ENCODE measurements at places on chromosomes 7 and 10. TPM values are rescaled to one million over a fixed set of nuclear protein-coding genes. Genes with fewer than 3 reads are reported as not detected.

GRCh38 chr10:124469956-124470484, 8.4 kb downstream of the LHPP start:
- DNase-seq: no peak

DNA sequence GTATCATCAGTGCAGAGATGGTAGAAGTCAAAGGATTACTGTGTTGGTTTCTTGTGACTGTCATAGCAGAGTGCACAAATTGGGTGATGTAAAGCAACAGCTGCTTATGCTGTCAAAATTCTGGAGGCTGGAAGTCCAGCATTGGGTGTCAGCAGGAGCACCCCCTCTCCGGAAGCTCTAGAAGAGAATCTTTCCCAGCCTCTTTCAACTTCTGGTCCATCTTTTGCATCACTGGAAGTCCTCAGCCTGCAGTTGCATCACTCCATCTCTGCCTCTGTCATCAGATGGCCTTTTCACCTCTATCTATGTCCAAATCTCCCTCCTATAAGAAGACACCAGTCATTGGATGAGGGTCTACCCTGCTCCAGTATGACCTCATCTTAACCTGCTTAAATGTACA, 35.8 kb upstream of the GALNTL5 start:
- DNase-seq: no peak

NOS3 gene
- total RNA-seq: 10.0 TPM

GRCh38 chr7:4659551-4660286, 22.4 kb upstream of the FOXK1 start:
- no peak for DNase-seq

GRCh38 chr7:94580601-94581000, 71.0 kb downstream of the CASD1 start:
- no peak for DNase-seq

DNA sequence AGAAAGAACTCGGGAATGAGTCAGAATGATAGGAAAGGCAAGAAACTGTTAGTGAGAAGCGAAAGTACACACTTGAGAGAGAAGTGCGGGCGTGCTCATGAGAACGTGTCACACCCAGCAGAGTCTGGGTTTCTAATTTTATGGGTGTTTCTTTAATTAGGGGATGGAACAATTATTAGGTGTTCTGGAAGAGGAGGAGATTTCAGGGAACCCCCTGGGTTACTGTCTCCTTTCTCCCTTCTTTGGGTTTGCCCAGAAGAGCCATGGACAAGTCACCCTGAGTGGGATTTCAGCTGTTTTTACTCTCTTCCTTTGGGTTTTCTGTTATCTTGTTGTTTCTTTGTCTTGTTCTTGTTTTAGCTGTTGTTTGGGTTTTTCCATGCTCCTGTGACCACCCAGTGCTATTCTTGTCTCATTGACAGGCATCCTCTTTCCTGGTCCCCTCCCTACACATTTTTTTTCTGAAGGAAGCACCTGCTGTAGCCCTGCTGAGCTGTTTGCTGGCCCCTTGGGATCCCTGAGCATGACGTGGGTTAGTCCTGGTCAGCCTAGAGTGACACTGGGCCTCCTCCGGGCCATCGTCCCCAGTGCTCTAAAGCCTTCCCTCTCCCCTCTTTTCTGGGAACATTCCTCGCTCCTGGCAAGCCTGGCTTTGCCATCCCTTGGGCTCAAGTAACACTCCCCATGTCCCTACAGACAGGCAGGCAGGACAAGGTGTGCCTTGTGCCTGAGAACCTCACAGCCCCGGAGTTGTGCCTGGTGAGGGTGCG, 3.5 kb downstream of the SH2D4B start:
- DNase-seq: peak; percentile 52

DNA sequence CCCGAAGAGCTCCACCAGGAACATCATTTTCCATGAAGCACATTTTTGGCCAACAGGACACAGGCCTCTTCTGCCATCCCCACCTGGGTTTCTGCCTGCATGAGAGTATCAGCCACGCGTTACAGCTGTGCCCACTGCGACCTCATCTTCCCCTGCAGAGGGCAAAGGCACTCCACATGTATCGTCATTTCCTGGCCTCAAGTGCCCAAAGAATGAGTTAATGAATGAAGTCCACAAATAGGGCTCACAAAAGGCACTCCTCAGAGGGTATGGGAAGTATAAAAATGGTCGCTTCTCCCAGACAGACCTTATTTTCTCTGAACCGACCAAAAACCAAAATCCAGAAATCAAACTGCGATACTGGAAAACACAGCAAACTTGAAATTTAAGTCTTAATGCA, 18.5 kb downstream of the ELMO1 start:
- no peak for DNase-seq

DNA sequence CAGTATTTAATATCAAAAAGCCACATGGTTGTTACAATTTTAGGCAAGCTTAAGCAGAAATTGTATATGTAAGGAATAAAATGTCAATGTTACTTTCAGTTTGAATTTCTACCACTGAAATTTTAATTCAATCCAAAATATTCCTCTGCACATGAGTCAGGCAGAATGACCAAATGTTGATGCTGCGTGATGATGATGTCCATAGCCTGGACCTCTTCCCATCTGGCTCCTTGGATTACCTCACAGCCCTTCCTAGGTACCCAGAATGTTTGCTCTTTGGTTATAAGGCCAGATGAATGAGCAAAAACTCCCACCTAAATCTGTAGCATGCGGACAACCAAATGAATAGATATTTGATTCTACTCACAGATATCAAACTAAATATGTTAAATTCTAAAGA, 258.3 kb upstream of the IMMP2L start:
- DNase-seq: no peak

GRCh38 chr10:70253878-70254765, 20.9 kb upstream of the PPA1 start:
- DNase-seq: no peak

- peak; percentile 71 for DNase-seq
These were observed 48.4 kb downstream of the NKX6-2 start for GRCh38 chr10:132737390-132738048.

DNA sequence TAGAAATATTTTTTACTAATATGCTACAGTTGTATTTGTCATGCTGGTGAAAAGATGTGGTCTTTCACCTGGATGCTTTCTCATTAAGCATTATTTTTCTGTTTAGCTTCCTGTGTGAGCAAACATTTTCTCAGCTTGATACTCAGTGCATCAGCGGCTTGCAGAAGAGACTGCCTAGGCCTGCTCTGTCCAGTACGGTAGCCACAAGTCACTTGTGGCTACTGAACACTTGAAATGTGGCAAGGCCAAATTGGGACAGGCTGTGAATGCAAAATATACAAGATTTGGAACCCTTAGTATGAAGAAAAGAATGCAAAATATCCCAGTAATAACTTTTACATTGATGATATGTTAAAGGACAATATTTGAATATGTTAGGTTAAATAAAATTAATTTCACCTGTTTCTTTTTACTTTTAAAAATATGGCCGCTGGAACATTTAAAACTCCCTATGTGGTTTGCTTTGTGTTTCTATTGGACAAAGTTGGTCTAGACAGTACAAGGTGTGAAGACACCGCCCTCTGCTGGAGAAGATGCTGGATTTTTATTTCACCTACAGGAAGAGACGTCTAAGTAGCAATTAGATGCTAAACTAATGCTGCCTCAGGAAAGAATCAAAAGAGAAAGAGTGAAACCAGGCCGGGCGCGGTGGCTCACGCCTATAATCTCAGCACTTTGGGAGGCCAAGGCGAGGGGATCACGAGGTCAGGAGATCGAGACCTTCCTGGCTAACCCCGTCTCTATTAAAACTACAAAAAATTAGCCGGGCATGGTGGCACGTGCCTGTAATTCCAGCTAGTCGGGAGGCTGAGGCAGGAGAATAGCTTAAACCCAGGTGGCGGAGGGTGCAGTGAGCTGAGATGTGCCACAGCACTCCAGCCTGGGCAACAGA, 5.3 kb downstream of the SRGN start:
- DNase-seq: peak; percentile 56

- DNase-seq: no peak
These were observed 550.0 kb downstream of the REEP3 start for GRCh38 chr10:64071218-64071617.

- no peak for DNase-seq
These were observed 87.5 kb downstream of the PARD3 start for GRCh38 chr10:34727595-34728033.

- DNase-seq: no peak
These were observed 134.9 kb downstream of the MICU1 start for GRCh38 chr10:72490951-72491350.

GRCh38 chr7:71191771-71192170, 59.8 kb downstream of the GALNT17 start:
- DNase-seq: no peak

GOLGA7B gene
- total RNA-seq: 0.11 TPM

- no peak for DNase-seq
These were observed 1.6 kb downstream of the TMEM273 start for GRCh38 chr10:49186613-49187012.

DNA sequence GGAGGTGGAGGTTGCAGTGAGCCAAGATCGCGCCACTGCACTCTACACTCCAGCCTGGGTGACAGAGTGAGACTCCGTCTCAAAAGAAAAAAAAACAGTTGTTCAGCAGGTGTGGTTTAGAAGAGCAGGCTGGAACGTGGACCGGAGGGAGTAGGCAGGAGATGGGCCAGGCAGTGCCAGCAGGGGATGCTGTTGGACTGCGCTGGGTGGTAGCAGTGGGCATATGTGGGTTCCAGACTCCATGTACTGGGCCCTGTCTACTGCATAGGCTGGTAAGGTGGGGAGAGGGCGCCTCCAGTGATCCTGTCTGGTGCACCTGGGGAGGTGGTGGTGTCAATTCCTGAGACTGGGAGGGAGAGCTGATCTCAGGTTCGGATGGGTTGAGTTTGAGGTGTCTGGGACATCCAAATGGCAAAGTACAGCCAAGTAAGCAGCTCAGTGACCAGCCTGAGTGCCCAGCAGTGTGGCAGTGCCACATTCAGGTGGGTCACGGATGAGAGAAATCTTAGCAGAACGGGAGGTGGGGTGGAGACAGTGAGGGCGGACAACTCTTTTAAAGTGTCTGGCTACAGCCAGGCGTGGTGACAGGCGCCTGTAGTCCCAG, 25.9 kb downstream of the SFXN4 start:
- no peak for DNase-seq

GRCh38 chr7:139753693-139754111, 24.1 kb downstream of the HIPK2 start:
- DNase-seq: no peak

GRCh38 chr7:74068378-74069085, 15.1 kb upstream of the LIMK1 start:
- no peak for DNase-seq

SMARCD3 gene
- 131 TPM for total RNA-seq

- peak; percentile 33 for DNase-seq
These were observed 568 bp upstream of the MEOX2 start for GRCh38 chr7:15686957-15687545.

DNAAF5 gene
- 19.3 TPM for total RNA-seq

GRCh38 chr7:128890306-128891109, 20.0 kb downstream of the KCP start:
- peak; percentile 43 for DNase-seq

- DNase-seq: no peak
These were observed 43.5 kb downstream of the ATRNL1 start for GRCh38 chr10:115136616-115137015.

CADPS2 gene
- 20.3 TPM for total RNA-seq

DNA sequence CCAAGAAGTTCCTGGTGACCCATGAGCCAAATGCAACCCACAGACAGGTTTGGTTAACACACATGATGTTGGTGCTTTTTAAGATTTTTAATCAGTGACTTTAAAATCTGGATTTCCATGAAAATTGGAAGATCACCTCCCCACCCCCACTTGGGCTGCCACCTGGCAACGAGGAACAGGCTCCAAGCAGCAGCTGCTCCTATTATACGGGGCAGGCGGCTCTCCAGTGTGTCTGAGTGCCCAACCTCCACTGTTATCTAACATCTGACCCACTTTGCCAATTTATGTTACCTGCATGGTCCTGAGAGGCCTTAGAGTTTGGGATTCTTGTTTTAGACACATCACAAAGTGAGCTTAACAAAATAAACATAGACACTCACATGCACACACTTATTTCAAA, 56.4 kb downstream of the SGMS1 start:
- no peak for DNase-seq

GRCh38 chr10:67487906-67488619, 207.9 kb downstream of the CTNNA3 start:
- DNase-seq: no peak

DNA sequence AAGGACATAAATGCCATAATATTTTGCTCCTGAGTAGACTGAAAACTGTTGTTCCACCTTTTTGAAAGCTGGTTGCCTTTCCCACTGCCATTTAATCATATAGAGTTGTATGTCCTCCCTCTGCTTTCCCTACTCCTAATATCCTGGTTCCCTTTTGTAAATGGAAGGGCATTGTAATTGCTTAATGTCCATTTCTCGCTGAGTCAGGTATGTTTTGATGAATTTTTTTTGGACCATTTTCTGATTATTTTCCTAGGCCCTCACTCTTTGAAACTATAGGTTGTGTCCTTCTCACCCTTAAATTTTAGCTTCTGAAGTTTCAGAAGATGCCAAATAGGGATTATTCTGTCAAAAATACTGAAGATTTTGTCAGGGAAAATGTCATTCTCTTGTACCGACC, 45.5 kb downstream of the WAC start:
- DNase-seq: no peak

GRCh38 chr10:30046476-30046875, 12.9 kb downstream of the JCAD start:
- no peak for DNase-seq

ITGA8 gene
- 1.1 TPM for total RNA-seq

LIPJ gene
- total RNA-seq: not detected

- no peak for DNase-seq
These were observed 137.5 kb downstream of the SNX10 start for GRCh38 chr7:26429168-26429567.

EN2 gene
- 0.11 TPM for total RNA-seq
